ENCODE measurements at places on chromosomes 6 and 20. TPM values are rescaled to one million over a fixed set of nuclear protein-coding genes. Genes with fewer than 3 reads are reported as not detected.

- DNase-seq: no peak
Measured at GRCh38 chr6:112903361-112903760, 556.2 kb downstream of the RFPL4B start.

GRCh38 chr20:44284032-44284431 lies 27.0 kb downstream of the FITM2 start:
- DNase-seq: no peak

GRCh38 chr6:39901670-39902069 lies 32.6 kb downstream of the MOCS1 start:
- no peak for DNase-seq

Gene XRN2
- 41.3 TPM for total RNA-seq

Gene AKAP7
- total RNA-seq: 3.8 TPM
